ENCODE measurements at places on chromosomes 7 and 10.

- DNase-seq = no peak
Measured at GRCh38 chr7:155371884-155372781, 74.5 kb downstream of the INSIG1 start.

GRCh38 chr10:133520193-133520738, 6.9 kb upstream of the CYP2E1 start:
- DNase-seq = peak; percentile 91

DNA sequence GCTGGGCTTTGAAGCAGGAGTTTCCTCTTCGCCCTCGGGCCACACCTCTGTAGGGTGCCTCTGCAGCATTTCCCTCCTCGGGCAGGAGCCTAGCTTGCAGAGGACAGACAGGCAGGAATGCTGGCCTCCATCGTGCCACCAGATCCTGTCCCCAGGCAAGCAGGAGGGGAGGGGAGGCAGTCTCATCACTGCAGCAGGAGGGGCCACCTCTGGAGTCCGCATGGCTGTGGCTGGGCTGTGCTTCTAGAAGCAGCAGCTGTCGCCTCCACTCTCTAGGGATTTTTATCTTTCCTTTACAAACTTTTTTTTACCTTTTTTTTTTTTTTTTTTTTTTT, 181.4 kb downstream of the CUX1 start:
- DNase-seq = no peak

GRCh38 chr10:53052521-53053164, 280.1 kb upstream of the MBL2 start:
- no peak for DNase-seq
